ENCODE measurements at places on chromosomes 7 and 10. TPM values are rescaled to one million over a fixed set of nuclear protein-coding genes. Genes with fewer than 3 reads are reported as not detected.

Gene TRPV5
- not detected for polyA plus RNA-seq

Gene PMPCB
- 63.4 TPM for polyA plus RNA-seq

- DNase-seq: peak; percentile 43
Measured at GRCh38 chr10:71767420-71768035, 5.8 kb downstream of the VSIR start.

DNA sequence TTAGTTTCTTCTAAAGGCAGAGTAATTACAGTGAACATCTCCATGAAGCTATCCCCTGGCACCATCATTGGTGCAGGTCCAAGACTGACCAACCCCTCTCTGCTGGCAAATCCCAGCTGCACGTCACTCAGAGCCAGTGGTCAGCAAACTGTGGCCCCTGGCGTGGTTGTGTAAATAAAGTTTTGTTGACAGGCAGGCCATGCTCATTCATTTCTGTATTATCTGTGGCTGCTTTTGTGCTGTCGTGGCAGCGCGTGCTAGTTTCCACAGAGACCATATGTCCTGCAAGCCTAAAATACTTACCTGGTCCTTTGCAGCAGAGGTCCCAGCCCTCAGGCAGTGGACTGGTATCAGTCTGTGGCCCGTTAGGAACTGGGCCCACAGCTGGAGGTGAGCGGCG is 117.6 kb upstream of the NPS start:
- no peak for DNase-seq

GRCh38 chr7:101688183-101688831 is 59.2 kb upstream of the MYL10 start:
- DNase-seq: peak; percentile 80
